ENCODE measurements at places on chromosomes 13 and 19.

- no peak for DNase-seq
These were observed 242.1 kb upstream of the ARGLU1 start for GRCh38 chr13:106810069-106810468.

DNA sequence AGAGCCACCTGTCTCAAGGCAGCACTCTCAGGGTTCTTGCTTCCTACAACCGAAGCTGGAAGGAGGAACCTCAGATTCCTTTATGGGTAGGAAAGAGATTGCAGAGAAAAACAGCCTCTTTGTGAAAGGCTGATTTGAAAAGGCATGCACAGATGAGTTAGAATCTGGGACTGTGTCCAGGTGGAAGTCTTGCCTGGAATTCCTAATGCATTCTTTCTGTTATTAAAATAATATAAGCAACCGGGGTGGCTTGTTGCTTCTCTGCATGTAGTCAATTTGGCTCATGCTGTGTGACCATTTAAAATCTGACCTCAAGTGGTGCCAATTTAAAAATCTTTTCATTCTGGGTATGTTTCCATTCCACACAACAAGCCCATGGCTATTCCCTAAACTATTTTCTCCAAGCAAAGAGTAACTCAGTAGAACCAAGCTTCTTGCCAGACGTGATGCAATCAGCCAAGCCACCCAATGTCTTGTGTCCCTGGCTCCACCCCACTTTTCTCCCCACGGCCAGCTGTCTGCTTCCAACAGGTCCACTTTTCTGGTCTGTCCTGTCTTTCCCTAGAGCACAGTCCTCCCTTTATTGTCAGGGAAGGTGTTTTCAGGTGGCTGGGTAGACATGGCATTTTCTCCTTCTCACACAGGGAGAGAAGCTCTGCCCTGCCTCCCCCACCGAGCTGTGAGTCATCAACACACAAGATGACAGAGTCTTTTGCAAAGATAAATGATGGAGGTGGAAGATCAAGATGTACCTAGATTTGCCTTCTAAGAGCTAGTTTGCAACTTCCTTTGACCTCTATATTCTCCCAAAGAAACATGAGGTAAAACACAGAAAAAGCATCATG is 394.3 kb downstream of the FOXO1 start:
- DNase-seq: peak; percentile 66

DNA sequence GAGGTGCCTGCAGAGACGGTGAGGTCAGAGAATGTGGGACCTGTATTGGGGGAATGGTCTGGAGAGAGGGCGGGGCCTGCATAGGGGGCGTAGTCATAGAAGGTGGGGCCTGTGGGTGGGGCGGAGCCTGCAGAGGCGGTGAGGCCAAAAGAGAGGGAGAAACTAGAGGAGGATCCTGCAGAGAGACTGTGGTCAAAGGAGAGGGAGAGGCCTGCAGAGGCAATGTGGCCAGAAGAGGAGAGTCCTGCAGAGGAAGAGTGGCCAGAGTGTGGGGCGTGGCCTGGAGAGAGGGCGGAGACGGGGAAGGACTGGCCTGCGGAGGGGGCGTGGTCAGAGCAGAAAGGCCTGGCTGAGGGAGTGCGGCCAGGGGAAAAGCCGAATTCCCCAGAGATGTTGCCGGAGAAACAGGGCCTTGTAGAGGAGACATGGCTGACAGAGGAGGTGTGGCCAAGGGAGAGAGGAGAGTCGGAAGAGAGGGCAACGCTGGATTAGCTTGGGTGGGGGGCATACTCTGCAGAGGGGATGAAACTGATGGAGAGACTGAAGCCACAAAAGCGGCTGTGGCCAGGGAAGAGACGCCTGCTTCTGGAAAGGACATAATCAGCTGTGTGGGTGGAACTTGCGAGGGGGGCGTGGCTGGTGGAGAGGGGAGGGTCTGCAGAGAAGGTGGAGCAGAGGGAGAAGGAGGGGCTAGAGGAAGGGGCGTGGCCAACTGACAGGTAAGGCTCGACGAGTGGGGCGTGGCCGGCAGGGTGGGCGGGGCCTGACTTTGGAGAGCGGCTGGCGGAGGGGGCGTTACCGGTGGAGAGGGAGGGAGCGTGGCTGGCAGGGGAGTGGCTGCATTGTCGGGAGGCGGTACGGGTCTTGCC is 2.5 kb downstream of the PRR36 start:
- DNase-seq: no peak

GRCh38 chr13:103573446-103573845 is 507.2 kb upstream of the SLC10A2 start:
- DNase-seq: no peak

DNA sequence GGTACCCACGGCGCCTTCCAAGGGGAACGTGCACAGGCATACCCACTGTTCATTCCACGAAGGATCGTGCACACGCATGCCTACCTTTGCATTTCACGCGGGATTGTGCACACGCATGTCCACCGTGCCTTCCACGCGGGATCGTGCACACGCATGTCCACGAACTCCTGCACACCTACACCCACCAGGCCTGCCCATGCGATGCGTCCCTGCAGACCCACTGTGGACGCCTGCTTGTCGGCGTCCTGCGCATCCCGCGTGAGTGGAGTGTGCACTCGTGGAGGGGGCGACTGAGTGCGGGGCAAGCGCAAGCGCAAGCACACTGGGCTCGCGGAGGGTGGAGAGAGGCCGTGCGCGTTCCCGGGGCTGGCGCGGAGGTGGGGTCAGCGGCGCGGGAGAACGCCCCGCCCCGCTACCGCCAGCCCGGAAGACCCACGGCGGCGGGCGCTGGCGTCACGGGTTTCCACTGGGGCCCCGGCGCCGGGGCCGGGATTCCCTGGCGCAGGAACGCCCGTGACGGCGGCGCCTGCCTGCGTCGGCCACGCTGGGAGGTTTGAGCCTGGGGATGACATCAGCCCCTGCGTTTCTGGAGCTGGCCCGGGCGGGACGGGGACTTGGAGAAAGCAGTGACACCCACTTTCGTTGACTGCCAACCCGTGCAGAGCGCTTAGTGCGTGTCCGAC is 18.7 kb downstream of the GADD45B start:
- peak; percentile 90 for DNase-seq

- DNase-seq: no peak
These were observed 1736.6 kb upstream of the MIR17HG start for GRCh38 chr13:89610881-89611280.

DNA sequence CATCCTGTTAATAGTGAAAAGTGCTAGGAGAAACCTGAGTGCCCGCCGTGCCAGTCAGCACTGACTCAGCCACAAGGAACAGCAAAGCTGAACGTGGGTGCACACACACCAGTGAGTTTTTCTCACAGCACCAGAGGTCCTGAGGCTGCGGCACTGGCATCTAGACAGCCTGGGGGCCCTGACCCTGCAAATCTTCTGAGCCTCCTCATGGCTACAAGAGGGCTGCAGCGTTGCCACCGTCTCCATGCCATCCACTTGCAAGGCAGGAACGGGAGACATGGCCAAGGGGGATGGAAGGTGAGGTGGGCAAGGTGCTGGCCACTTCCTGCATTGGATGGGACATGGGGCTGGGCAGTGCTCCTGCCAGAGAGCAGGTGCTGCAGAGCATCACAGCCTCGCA is 211.2 kb upstream of the SOX1 start:
- no peak for DNase-seq

DNA sequence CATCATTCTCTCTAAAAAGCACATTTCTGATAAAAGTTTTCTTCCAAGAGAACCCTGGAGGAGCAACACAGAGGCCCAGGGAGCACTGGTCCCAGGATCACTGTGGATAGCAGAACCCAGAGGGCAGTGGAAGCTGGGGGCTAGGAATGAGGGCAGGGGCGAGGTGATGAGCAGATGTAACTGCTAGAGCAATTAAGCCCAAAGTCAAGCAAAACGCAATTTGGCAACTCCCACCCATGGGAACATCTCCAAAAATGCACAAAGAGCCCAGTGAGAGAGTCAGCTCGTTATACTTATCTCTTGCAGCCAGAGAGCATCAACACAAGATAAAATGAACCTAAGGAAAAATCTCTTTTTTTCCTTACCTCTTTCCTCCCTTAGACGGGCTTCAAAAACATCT is 284.2 kb downstream of the TBC1D4 start:
- no peak for DNase-seq

DNA sequence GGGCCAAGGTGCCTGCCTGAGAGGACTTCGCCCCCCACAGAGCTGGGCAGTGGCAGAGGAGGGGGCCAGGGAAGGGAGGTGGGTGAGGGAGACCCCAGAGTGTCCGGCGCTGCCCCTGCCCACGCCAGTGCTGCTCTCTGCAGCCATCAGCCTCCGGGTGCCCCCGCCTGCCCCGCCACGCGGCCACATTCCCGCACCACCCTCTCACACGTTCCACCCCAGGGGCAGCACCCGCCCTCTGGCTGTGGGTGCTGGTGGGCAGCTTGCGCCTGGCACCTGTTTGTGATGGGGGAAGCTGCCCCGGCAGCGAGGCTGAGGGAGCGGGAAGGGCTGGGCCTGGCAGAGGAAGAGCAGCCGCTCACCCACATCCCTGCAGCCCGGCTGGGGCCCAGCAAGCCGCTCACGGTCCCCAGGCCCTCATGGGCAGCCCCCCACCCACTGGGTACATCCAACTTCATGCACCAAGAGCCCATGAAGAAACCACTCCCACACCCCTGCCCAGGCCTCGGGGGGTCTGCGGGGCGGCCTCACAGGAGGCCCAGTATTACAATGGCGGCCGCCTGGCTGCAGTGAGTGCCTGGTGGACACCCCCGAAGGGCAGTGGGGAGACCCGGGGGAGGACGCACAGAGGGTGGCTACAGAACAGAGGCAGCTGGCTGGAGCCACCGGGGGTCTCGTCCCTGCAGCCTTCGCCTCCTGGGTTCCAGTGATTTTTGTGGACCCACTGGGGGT is 14.0 kb downstream of the SBNO2 start:
- DNase-seq: no peak

DNA sequence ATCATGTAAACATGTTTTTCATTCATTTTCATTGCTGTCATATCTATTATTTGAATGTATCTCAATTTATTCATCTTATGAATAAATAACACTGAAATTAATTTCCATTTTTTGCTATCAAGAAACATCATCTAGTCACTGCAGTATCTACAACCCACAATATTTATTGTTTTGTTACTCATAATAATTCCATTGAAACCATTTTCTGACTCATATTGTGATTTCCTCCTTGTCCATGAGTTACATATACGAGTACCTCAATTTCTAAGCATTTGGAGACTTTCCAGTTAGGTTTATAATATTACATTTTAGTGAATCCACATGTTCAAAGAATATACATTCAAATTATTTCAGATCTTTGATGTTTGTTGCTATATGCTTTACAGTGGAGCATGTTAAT is 1524.0 kb downstream of the SLITRK1 start:
- no peak for DNase-seq

DNA sequence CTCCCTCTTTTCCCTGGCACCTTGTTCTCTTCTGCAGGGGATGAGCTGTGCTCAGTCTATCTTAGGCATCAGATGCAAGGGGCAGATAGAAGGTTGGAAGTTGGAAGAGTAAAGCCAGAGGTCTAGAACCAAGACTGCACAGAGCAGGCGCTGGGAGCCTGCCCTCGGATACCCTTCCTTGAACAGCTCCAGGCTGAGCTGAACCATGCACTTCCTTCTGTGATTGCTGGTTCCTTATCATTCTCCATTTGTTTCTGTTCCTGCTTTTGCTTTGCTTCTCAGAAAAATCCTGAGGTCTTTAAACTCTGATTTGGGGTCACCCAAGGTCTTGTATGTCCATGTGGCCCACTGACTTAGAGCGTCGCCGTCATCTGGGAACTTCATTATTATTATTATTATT is 36.3 kb downstream of the ARHGEF18 start:
- no peak for DNase-seq

GRCh38 chr13:26961890-26962615 is 201.5 kb upstream of the GPR12 start:
- DNase-seq: no peak

DNA sequence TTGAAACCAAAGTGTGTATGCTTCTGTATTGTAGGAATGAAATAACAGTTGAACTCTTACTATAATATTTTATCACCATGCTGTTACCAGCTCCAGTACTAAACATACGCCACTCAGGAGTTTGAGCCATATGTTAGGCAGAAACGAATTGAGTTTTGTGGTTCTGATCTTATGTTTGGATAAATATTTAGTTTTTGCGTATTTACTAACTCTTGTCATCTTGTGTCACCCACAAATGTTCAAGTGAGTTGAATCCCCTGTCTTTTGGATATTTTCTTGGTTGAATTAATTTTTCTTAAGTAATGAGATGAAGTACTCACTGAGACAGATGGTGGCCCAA is 1.5 kb downstream of the FNDC3A start:
- DNase-seq: peak; percentile 52

DNA sequence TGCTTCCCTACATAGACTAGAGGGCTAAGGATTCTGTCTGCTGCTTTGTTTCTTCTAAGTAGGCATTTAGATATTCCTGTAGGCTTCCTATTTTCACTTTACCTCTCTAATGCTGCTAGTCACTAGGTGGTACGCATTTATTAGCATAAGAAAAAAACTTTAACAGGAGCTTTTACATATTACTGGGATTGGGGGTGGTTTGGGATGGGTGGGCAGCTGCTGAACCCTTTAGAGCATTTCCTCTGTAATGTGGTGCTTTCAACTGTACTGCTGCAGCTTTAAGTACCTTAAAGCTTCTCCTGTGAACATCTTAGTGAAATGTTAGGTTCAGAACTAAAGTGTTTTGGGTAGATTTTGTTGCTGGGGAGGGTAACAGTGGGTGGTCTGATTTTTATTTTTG is 92.6 kb downstream of the ZNF486 start:
- DNase-seq: no peak

DNA sequence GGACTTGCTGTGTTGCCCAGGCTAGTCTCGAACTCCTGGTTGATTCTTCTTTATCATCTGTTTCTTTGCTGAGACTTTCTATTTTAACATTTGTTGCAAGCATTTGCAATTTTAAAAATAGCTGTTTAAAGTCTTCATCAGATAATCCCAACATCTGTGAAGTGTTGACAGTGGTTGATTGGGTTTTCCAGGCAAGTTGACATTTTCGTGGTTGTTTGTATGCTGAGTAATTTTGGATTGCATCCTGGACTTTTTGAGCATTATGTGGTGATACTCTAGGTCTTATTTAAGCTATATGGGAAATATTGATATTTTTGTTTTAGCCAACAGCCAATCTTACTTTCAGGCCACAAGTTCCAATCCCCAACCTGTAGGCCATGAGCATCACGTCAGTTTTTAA is 25.1 kb downstream of the AP1M1 start:
- no peak for DNase-seq

DNA sequence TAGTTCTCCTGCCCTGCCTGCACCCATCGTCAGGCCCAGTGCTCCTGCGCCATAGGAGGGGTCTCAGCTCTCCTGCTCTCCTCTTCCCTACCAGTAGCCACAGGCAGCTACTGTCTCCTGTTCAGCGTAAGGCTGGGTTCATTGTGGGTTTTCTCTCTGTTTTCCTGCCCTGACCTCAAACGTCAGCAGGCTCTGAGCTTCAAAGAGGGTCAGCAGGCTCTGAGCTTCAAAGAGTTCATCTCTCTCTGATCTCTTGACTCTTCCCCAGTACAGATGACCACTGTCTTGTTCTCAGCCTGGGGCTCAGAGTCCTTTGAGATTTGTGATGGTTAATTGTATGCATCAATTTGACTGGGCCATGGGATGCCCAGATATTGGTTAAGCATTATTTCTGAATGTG is 4.6 kb upstream of the CPB2 start:
- DNase-seq: no peak

GRCh38 chr13:40519637-40520036 is 146.8 kb downstream of the FOXO1 start:
- DNase-seq: no peak
